ENCODE measurements at places on chromosomes 2 and 18.

DNA sequence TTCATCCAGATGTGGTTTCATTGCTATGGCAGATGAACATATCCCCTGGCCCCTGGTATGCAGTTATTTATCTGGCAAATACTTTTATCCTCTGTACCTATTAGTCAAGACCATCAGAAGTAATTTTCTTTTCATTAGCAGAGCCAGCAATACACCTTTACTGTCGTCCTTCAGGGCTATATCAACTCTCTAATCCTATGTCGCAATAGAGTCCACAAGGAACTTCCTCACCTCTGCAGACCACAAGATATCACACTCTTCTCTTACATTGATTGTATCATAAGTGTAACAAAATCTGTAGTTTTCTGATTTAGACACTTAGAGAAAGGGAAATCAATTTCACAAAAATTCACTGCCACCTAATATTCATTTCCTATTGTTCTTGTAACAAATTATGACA is 252.9 kb upstream of the DCC start:
- DNase-seq: no peak

DNA sequence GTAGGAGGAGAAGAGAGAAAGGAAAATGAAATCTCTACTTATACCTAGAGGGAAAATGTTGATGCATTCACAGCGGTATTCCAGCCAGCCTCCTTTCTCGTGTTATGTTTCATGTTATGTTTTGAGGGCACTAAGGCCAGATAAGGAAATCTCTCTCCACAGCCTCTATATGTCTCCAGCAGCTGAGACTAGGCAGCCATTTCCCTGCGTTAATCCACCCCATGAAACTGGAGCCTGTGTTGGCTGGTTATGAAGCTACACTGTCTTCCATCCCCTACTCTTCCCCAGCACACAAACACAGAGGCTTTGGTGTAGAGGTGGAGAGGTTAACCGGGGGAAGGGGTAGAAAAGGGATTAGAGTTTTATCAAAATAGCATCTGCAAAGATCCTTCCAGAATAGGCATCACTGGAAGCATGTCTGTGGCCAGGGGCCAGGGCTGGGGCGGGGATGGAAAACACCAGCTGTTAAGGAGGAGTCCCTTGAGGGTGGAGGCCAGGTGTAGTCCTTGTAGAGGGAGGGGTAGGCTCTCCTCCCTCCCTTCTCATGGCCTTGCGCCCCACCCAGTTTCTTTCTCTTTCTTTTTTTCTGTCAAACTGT is 100.9 kb upstream of the TNP1 start:
- no peak for DNase-seq

DNA sequence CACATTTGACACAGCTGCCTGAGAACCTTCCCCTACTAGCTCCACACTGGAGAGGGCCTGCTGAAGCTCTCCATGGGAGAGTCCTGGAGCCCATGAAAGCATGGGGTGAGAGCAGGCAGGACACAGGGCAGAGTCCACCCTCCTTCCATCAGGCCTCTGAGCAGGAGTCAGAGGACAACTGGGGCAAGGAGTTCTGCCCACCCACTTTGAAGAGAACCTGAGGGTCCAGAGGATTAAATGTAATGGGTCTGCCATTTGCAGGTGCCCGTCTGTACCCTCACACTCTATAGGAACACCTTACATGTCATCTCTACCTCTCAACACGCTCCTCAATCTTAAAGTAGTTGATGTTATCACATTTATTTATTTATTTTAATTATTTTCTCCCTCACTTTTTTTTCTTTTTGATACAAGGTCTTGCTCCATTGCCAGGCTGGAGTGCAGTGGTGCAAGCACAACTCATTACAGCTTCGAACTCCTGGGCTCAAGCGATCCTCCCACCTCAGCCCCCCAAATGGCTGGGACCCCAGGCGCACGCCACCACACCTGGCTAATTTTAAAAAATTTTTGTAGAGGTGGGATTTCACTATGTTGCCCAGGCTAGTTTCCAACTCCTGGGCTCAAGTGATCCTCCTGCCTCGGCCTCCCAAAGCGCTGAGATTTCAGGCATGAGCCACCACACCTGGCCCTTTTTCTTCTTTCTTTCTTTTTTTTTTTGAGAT is 10.2 kb downstream of the ADRA2B start:
- DNase-seq: no peak

DNA sequence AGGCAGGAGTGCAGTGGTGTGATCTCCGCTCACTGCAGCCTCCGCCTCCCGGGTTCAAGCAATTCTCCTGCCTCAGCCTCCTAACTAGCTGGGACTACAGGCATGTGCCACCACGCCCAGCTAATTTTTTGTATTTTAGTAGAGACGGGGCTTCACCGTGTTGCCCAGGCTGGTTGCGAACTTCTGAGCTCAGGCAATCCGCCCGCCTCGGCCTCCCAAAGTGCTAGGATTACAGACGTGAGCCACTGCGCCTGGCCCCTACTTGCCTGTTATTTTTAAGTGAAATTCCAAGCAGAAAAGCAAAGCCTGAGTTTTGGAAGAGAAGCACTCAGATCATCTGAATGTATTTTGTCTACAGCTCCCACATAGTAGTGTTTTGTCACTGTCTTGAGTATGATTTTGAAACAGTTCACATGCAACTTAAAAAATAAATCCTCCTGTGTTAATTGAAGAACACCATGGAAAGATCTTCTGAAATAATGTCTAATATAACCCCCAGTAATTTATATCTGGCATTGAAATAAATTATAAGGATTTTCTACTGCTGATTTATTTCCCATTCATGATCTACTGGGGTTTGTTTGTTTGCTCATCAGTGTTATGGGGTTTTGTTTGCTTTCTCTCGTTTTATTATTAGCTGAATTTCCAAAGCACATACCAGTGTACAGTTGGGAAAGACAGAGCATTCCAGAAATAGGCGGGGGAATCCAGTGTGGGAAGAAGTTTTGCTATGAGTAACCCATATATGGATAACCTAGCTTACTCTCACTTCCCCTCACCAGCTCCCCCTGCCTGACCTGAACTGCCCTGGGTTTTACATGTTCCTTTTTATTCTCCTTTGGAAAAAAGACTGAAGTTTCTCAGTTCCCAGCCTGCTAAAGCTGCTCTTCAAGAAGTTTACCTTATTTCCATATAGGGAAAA is 80.1 kb upstream of the MAP3K20 start:
- DNase-seq: no peak

DNA sequence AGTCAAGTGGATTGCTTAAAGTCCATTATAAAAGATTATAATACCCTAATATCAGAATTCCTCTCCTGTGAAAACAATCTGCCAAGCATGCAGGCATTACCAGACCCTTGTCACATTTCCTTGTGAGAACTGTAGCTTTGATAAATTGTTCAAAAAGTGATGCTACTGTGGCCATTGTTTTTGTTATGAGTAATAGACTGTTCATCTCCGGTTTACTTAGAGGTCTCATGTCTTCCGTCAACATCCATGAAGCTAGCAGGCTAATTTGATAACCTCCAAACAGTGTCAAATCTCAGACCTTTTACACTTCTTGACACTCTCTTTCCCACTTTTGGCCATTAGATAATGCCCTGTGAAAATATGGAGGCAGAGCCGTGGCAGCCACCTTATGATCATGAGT is 342.7 kb downstream of the CPS1 start:
- DNase-seq: no peak

DNA sequence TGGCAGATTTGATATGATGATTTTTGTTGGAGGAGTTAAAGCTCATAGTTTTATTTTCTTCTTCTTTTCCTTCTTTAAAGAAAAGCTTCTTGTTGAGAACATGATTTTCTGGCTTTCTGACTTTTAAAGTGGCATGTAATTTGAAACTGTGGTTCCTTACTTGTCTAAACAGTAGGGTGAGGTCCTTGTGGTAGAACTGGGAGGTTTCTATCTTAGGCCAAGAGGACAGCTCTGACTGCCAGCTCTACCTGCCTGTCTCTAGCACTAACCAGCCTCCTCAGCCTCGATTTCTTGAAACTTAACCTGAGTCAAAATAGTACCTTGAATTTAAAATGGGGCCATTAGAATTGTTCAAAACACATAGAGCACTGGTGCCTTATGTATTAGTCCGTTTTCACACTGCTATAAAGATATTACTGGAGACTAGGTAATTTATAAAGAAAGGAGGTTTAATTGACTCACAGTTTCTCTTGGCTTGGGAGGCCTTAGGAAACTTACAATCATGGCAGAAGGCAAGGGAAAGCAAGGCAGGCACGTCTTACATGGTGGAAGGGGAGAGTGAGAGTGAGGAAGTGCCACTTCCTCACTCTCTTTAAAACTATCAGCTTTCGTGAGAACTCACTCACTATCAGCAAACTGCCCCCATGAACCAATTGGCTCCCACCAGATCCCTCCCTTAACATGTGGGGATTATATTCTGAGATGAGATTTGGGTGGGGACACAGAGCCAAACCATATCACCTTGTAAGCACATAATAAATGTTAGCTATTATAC is 119.0 kb downstream of the CERS6 start:
- no peak for DNase-seq

- DNase-seq: no peak
Observed at GRCh38 chr2:49080681-49081080, 73.6 kb downstream of the FSHR start.

- no peak for DNase-seq
Observed at GRCh38 chr2:65293376-65293775, 65.7 kb downstream of the ACTR2 start.

DNA sequence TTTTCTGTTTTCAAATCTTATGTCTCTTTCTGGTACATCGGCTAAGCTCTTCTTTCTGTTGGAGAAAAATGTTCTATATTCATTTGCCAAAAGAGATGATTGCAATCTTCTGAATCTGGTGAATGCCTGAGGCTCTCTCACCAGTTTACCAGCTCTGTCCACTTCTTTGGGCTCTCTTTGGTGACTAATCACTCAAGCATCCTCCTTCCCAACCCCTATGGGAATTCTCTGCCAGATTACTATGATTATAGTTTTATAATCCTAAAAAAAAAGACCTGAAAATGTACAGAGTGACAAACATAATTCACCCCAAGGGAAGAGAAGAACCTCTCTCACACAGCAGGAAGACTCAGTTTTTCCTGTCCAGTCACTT is 187.3 kb downstream of the CAMKMT start:
- no peak for DNase-seq

DNA sequence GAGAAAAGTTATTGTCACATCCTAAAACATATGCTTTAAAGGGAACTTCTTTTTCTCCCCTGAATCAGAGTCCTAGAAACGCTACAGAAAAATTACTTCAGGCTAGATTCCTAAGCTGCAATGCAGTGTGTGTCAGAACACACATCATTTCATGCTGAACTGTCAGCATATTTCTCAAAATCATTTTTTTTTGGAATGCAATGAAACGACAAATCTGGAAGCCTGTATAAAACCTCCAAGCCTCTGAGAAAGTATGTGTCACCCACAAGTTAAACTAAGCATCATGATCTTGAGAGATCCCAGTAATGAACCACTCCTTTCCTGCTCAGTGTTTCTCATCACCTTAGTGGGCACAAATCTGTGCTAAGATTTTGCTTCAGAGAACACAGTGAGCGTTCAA is 276.2 kb downstream of the ZNF521 start:
- DNase-seq: no peak

- no peak for DNase-seq
Observed at GRCh38 chr2:32772638-32773447, 145.0 kb downstream of the TTC27 start.
